Fibroblast of the conjunctiva (primary cell): ENCODE measurements at places on chromosomes 11 and 22.
A peak's percentile ranks its signal among the peaks of the same experiment; 100 is the strongest.

DNA sequence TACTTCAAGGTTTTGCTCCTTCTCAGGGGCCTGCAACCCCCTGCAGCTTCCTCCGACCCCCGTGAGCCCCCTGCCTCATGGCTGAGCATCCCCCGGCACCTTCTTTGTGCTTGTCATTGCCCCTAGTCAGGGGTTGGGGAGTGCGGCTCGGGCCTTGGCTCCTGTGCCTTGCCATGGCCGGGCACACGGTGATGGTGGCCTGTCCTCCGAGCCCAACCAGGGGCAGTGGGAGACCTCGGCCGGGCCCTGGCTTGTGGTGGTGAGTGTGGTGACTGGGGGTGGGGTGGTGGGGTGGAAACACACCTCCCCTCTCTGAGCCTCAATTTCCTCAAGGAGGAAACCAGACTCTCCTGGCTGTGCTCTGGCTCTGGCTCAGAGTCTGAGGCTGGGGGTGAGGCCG, 1.5 kb upstream of the MRGPRG start:
- DNase-seq, result no peak

- DNase-seq, result peak; percentile 88
Observed at GRCh38 chr11:77672264-77672663, 34.7 kb upstream of the CLNS1A start.

GRCh38 chr11:96267496-96268032, 75.4 kb downstream of the MAML2 start:
- no peak for DNase-seq

DNA sequence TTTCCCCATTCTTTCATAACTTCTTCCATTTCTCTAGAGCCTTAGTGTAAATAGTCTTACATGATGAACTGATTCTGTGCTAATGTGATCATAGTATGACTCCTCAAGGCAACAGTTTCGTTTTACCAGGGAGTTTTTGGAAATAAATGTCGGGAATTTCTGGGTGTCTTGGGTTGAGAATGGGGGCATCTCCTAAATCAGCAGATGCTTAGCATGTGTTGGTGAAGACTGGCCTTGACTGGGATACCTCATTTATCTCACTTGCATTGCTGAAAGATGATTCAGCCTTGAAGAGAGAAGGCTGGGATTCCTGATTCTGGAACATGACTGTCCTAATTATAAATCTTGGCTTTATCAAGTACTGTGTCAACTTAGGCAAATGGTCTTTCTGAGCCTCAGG, 115.7 kb upstream of the C11orf87 start:
- no peak for DNase-seq

GRCh38 chr11:84173078-84173477, 886.9 kb upstream of the CCDC90B start:
- DNase-seq, result no peak
